GM04504 (cell line): ENCODE measurements at places on chromosomes 13 and 19.
A peak's percentile ranks its signal among the peaks of the same experiment; 100 is the strongest.

- no peak for DNase-seq
Measured at GRCh38 chr13:80871481-80871880, 530.6 kb upstream of the SPRY2 start.

GRCh38 chr19:28019371-28019770 is 1193.6 kb downstream of the UQCRFS1 start:
- no peak for DNase-seq

DNA sequence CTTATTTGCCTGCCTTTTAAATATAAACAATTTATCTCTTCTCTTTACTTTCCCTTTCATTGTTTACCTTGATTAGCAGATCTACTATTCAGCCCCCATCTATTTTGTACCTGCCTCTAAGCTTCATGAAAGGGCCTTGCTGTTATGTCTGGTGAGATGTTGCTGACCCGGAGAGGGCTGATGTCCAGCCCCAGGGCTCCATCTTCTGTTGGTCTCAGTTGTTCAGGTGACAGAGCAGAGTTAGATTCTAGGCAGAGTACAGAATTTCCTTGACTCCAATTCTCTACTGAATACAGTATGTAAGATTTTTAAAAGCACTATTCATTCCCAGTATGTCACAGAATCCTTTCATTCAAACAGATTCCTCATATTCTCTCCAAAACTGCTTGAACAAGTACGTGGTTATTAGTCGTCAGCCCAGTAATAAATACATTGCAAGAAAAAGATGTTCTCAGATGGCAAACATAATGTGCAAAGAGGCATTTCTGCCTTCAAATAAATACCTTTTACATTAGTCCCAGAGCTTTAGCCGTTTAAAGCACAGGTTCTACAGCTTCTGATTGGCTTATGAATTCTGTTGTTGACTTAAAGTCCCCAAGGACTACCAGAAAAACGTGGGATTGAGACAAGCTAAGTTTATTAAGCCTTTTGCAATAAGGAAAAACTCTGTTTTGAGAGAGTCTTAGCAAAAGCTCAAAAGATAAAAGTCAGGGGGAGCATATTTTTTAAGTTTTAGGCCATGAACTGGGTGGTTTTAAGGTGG is 159.1 kb downstream of the GPC5 start:
- DNase-seq = no peak

DNA sequence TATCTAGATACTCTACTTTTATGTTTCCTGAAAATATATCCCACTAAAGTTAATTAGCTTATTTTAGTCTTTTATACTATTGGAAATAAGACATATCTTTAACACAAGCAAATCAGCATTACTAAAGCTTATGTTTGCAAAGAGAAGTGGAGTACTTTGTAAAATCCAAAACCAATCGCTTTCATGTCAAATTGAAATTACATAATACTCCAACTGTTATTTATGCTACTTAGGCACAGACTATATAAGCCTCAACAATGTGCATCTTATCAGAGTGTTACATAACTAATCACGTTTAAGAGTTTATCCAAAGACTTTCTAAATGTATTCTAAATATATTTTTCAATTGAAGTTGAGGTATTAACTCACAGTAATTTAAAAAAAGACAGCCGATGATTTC is 200.0 kb downstream of the PCDH20 start:
- no peak for DNase-seq

DNA sequence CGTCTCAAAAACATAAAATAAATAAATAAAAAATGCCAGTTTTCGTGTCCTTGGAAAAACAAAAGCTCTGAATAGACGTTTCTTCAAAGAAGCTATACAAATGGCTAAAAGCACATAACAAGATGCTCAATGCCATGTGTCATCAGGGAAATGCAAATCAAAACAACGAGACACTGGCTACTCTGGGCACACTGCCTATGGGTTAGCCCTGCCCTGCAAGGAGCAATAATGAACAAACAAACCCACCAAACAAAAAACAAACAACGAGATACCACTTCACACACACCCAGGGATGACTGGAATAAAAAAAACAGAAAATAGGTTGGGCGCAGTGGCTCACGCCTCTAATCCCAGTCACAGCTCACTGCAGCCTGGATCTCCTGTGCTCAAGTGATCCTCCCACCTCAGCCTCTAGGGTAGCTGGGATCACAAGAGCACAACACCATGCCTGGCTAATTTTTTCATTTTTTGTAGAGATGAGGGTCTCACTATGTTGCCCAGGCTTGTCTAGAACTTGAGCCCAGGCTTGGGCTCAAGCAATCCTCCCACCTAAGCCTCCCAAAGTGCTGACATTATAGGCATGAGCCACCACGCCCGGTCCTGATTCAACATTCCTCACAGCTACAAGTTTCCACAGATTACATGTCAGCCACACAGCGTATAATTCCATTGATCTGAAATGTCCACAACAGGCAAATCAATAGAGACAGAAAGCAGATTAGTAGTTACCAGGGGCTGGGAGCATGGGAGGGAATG is 15.5 kb upstream of the ISYNA1 start:
- no peak for DNase-seq

DNA sequence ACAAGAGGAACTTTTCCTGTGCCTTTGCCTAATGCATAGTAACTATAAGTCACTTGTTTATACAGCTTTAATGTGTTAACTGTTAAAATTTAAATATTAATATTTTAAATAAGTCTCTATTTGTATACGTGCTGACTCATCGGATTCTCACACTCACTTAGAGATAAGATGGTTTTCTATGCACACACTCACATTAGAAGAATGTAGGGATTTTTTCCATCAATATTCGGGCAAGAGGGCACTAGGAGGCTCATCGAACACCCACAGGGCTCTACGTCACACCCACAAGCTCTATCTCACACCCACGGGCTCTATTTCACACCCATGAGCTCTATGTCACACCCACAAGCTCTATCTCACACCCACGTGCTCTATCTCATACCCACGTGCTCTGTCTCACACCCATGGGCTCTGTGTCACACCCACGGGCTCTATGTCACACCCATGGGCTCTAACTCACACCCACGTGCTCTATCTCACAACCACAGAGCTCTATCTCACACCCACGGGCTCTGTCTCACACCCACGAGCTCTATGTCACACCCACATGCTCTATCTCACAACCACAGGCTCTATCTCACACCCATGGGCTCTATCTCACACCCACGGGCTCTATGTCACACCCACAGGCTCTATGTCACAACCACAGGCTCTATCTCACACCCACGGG is 73.4 kb downstream of the COL4A2 start:
- no peak for DNase-seq

DNA sequence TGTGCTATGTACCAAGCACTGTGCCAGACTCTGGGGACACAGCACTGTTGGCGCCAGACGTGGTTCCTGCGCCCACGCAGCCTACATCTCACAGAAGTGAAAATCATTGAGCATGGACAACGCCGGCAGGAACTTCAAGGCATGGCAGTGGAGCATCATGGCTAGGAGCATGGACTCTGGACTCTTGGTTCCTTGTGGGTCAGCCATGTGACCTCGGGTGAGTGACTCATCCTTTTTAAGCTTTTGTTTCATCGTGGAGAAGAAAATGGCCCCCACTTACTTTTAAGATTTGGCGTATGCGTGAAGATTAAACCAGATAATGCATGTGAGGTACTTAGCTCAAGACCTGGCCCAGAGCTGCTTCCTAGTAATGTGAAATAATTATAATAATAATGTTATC is 988.5 kb downstream of the UQCRFS1 start:
- DNase-seq = no peak

DNA sequence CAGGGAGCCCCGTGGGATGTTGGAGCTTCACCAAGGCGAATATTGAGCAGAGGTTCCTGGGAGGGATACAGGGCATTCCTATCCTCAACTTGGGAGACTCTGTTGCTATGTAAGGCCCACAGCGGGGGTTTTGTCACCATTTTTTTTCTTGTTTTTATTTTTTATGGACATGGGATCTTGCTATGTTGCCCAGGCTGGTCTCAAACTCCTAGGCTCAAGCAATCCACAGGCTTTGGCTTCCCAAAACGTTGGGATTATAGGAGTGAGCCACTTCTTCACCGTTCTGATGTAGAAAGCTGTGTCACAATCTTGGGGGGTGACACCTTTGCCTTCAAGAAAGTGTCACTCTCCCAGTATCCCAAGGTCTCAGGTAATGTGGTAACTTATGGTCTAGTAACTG is 2.6 kb downstream of the DLL3 start:
- DNase-seq = no peak

DNA sequence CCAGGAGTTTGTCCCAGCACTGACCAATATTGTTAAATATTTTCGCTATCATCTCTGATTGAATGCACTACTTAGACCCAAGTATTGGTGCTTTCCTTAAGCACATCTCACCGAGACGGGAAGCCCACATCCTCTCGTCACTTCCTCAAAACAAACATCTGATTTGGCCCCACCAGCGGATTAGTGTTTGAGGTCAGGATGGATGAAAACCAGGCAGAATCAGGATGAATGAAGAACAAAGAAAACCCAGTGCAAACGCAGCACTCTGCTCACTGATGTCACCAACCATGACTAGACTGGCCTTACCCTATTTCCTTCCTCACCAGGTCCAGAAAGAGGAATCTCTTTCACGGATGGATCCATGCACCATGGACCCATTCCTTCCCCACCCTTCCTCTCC is 6.0 kb downstream of the PLAUR start:
- DNase-seq = no peak

DNA sequence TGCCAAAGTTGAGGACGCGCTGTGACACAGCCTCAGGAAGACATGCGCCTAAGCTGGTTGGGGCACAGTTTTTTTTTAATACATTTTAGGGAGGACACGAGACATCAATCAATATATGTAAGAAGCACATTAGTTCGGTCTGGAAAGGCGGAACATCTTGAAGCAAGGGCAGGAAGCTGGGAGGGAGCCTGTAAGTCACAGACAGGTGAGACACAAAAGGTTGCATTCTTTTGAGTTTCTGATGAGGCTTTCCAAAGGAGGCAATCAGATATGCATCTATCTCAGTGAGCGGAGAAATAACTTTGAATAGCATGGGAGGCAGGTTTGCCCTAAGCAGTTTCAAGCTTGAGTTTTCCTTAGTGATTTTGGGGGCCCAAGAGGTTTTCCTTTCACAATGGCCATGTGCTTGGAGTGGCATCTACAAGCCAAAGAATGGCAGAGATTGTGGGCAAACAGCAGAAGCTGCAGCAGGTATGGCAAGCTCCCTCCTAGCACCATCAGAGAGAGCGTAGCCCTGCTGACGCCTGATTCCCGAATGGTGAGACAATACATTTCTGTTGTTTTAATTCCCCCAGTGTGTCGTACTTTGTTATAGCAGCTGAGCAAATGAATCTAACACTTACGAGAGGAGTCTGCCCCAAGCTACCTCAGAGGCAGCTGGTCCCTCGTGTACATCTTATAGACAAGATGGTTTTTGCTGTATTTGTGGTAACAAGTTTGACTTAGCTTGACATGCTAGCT is 99.5 kb upstream of the TMTC4 start:
- DNase-seq = no peak

- DNase-seq = no peak
Measured at GRCh38 chr19:13646758-13647157, 117.6 kb upstream of the MRI1 start.

DNA sequence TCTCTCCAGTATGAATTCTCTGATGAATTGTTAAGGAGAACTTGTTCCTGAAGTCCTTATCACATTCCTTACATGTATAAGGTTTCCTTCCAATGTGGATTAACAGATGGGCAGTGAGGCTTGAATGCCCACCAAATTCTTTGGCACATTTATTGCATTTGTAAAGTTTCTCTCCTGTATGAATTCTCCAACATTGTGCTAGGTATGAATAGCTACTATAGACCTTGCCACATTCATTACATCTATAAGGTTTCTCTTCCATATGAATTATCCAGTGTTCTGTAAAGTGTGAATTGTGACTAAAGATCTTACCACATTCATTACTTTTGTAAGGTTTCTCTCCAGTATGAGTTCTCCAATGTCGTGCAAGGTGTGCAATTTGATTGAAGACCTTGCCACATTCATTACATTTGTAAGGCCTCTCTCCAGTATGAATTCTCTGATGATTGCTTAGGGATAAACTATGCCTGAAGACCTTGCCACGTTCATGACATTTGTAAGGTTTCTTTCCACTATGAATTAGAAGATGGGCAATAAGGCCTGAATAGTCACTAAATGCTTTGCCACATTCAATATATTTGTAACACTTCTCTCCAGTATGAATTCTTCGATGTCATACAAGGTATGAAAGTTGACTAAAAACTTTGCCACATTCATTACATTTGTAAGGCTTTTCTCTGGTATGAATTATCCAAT is 20.4 kb downstream of the ZNF578 start:
- no peak for DNase-seq

GRCh38 chr13:105773863-105774538 is 761.5 kb downstream of the EFNB2 start:
- no peak for DNase-seq

GRCh38 chr13:74683411-74683810 is 549.2 kb upstream of the KLF12 start:
- no peak for DNase-seq

DNA sequence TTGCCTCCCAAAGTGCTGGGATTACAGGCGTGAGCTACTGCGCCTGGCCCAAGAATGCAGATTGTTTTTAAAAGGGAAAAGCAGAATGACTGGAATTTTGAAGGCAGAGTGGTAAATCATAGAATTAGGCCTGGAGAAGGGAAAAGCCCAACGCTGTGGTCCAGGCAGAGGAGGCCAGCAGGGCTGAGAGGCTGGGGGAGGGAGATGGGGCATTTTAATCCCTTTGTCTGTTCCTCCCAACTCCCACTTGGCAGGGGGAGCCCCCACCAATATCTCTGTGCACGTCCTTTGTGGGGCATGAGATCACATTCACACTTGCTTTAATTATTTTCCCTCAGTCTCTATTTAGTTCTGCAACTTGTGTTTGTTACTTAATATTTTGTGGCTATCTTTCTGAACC is 54.4 kb upstream of the RANBP3 start:
- no peak for DNase-seq

GRCh38 chr19:2476451-2477140 is 669 bp downstream of the GADD45B start:
- no peak for DNase-seq

DNA sequence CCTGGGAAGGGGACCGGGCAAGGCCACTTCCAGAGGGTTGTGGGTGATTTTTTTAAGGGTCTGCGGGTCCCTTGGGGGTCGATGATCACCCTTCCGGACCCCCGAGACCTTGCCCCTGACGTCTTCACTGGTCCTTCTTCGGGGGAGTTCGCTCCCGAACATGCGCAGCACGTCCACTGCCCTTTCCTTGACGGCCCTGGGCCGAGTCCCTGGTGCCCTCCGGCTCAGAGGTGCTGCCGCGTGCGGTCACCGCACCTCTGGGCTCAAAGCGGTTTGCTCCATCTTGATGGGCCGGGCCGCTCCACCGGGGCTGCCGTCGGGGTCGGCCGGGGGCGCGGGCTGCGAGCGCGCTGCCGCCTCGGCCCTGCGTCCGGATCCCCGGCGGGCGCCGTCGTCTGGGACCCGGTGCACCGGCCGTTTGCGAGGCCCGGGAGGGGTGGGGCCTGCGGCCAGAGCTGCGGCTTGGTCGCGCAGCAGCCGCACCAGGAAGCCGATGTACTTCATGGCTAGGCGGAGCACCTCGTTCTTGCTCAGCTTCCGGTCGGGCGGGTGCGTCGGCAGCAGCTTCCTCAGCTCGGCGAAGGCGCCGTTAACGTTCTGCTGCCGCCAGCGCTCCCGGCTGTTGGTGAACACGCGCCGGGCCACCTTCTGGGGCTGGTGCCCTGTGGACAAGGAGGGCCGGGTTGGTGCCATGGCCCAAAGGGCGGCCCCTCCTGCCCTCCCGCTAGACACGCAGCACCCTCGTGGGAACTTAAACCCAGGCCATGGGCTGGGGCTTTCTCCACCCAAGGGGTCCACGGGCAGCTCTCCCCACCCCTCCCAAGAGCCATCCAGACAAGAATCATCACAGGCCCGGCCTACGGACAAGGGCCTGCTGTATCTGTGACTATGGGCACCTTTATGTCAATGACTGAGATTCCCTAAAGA is 3.3 kb downstream of the LYL1 start:
- peak; percentile 35 for DNase-seq

GRCh38 chr19:57611113-57611512 is 2.9 kb upstream of the ZNF134 start:
- no peak for DNase-seq
